ENCODE measurements at places on chromosomes 4 and X.

- no peak for DNase-seq
Observed at GRCh38 chrX:13048280-13048679, 3.9 kb upstream of the FAM9C start.

- DNase-seq: no peak
Observed at GRCh38 chr4:38674258-38675144, 10.5 kb downstream of the KLF3 start.

DNA sequence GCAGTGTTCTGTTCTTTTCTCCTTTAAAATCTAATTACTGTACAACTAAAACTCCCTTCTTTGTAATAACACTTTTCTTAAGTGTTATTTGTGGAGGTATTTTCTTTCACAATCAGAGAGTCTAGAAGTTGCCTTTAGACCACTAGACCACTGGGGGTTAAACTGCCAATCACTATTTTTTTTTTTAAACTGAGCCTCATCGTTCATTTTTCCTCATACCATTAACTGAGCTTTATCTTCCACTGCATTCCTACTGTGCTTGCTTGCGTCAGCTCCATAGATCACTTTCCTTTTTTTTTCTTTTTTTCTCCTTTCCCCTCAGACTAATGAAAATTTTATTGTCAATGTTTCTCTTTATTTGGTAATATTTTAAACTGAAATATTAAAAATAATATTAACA is 310.6 kb downstream of the PDHA2 start:
- no peak for DNase-seq

GRCh38 chrX:14594521-14594920 is 65.2 kb downstream of the GLRA2 start:
- no peak for DNase-seq

DNA sequence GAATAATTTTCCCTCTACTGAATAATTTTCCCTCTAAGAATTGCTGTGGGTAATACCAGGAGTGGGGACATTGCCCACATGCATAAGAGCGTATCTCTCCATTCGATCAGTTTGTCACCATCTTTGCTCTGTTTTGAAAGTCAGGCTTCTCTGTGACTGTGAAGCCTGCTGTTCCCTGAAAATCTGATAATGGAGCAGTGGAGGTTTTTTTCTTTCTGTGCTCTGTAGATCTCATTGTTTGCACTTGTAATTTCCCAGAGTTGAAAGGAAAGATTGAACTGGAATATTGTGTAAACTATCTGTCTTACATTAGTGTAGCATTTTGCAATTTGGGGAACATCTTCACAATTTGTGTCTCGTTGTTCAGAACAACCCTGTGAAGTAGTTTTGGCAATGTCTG is 4.3 kb downstream of the ZXDB start:
- no peak for DNase-seq

- no peak for DNase-seq
Observed at GRCh38 chr4:156396534-156396933, 442.9 kb upstream of the CTSO start.

- no peak for DNase-seq
Observed at GRCh38 chr4:174538123-174538875, 16.0 kb upstream of the HPGD start.

GRCh38 chrX:1392376-1393068 is 609 bp upstream of the SLC25A6 start:
- DNase-seq: no peak

DNA sequence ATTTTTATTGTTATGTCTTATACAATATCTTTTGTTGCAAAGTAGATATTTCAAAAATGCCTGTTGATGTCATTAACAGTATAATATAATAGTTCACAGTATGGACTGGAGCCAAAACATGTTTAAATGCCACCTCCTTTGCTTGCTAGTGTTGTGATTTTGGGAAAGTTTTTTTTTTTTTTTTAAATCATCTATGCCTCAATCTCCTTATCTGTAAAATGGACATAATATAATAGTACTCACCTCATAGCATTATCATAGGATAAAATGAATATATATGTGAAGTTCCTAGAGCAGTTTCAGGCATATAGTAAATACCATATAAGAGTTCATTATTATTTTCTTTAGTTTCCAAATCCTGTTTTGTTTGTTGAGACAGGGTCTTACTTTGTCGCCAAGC is 18.3 kb upstream of the MRPL1 start:
- no peak for DNase-seq

DNA sequence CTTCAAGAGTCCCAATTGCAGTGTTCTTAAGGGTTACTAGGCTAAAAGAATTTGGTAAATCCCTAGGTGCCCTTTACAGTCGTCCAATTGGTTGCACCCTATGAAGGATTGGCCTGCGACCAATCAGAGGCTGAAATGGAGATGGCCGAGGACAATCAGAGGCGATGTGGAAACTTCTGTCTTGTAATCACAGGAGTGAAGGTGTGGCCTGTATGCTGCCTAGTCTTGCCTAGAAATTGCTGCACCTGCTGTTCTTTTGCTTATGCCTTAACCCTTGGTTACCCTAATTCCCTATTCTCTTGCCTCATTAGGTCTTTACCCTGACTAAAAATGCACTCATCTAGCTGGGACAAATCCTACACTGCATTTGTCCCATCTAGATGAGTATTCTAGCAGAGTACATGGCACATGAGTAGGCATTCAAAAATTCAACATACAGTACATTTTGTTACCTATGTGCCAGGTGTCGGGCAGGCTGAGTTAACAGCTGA is 1.0 kb upstream of the DCK start:
- DNase-seq: no peak

DNA sequence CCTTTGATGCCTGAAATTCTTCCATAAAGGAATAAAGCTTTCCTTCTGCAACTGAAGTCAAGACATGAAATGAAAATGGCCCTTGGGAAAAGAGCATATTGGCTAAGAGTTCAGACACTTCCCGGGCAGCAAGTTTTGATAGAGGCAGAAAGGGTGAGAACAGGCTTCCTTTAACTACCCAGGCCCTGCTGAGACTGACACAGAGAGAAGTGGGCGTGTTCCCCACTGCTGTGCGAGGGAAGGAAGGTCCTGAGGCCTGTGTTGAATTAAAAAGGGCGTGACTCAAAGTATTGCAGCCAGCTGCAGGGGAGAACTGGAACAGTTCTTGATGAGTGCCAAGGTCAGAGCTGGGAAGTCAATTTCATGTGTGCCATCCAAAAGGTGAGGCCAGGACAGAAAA is 33.9 kb upstream of the ADGRG2 start:
- DNase-seq: no peak

DNA sequence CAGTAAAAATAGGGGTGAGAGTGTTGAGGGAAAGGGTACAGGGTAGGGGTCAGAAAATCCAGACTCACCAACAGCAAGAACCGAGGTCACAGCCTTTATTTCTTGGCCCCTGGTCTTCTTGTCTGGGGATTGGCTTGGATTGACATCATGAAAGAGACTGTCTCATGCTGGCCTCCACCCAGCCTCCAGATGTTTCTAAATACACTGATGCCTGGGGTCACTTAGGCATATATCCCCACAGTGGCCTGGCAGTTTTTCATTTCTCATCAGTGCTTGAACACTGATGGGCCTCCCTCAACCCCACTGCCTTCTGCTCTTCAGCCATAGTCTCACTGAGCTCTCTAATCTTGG is 173.9 kb downstream of the RTL9 start:
- no peak for DNase-seq

DNA sequence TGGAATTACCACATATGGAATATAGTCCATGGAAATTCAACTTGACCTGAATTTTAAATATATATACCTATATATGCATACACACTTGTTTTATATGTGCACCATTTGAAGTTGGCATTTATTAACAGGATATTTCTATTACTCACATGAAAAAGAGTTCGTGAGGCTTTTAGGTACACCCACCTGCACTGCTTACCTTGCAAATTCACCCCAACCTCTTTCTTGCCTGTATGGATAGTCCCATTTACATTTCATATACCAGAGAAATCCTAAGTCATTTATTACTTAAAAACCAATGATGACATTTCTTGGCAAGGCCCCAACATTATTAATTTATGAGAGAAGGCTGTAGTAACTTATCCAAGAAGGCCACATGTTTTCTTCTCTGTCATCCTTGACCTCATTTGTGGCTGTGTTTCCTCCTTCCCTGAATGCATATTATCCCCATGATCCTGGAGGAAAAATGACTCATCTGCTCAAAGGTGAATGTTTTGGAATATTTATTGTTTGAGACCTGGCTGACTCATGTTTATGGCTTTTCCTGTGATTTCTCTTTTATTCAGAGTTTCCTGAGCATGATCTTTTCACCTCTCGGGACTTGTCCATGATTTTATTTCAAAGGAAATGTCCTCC is 62.2 kb upstream of the FAM241A start:
- no peak for DNase-seq

DNA sequence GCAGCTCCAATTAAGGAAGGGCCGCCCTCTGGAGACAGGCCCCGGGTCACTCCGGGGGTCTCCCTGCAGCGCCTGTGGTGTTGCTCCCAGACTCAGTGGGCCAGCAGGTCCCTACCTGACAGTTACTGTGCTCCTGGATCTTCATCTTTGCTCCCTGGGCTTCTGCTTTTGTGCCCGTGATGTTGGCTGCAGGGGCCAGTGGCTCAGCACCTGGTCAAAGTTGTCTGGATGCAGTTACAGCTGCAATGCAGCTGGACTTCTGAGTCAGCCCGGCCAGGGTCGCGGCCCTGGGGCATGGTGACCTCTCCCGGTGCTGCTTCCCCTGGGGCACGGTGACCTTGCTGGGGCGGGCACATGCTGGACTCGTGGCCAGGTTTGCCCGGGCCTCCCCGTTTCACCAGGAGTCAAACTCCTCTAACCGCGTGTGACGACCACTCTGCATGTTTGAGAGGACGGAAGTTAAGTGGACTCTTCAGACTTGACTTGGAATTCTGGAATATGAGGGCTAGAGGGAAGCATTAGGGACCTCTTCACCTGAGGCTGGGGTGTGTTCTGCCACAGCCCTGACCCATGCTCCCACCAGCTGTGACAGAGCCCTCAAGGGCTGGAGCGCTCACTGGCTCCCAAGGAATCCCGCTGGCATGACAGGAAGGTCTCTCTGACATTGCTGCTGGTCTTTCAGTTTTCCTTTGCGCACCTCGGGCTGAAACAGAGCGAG is 3.7 kb downstream of the CTAG2 start:
- DNase-seq: no peak

DNA sequence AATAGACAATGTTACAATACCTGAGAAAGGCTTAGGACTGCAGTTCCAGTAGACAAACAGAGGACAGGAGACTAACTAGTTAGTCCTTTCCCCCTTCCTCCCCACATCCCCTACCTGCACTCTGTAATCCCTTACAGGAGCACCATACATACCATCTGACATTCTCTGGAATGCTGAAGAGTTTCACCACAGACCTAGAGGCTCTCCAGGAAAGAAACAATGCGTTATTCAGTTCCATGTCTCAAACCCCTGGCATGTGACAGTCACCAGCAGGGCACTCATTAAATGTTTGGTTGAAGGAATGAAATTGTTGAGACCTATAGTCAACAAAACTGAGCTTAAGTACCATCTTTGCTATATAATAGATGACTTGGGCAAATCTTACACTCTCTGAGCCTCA is 100.2 kb upstream of the USP38 start:
- no peak for DNase-seq

DNA sequence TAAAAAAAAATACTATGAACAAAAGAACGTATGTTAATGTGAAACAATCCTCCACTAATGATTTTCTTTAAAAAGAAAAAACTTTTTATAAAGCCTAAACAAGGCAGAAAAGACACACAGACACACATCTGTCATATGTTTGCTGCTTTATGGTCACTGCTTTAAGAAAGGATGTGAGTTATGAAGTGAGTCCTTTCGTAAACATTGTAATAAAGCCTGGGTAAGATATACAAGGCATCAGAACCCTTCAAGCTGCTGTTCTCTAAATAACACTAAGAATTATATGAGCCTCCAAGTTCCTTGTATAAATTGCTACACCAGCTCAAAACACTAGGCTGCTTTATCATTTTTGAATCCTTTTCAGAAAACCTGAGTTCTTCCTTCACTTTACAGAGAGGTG is 81.6 kb downstream of the FBXO8 start:
- no peak for DNase-seq

DNA sequence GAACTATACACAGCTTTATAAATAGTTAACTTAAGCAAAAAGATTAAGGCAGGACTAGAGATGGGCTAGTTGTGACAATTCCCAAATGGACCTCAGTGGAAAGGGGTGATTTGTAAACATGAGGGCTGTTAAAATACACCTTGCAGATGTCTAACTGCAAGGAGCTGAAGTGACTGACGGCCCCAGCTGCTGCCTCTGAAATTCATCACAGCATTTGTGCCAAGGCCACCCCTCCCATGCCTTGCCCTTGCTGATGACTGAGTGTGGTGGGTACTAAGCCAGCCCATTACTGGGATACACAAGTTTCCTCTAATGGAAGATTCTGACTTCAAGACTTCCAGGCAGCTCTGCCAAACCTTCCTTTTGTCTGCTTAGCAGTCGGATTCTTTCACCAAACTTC is 23.7 kb upstream of the EGFL6 start:
- no peak for DNase-seq

- DNase-seq: no peak
Observed at GRCh38 chr4:173333658-173334084, 487 bp downstream of the HMGB2 start.

GRCh38 chr4:182206266-182206665 is 36.9 kb upstream of the TENM3 start:
- DNase-seq: no peak

GRCh38 chr4:153573221-153573620 is 107.1 kb downstream of the TMEM131L start:
- no peak for DNase-seq

DNA sequence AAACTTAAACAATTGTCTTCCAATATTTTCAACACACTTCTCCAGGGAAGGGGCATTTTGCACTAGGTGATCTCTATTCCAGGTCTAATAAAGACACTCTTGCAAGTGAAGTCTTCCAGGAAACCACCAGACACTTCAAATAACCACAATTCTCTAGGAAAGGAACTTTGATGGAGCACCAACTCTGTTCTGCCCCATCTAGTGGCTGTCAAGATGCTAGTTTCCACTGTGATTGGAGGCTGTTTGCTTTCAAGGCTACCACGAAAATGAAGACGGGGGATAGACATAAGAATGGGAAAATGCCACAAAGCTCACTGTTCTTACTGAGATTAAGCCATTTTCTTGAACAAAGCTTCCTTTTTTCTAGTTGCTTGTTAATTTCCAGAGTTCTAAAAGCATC is 100.6 kb upstream of the F9 start:
- DNase-seq: no peak

GRCh38 chr4:18518098-18518497 is 496.5 kb upstream of the LCORL start:
- no peak for DNase-seq

DNA sequence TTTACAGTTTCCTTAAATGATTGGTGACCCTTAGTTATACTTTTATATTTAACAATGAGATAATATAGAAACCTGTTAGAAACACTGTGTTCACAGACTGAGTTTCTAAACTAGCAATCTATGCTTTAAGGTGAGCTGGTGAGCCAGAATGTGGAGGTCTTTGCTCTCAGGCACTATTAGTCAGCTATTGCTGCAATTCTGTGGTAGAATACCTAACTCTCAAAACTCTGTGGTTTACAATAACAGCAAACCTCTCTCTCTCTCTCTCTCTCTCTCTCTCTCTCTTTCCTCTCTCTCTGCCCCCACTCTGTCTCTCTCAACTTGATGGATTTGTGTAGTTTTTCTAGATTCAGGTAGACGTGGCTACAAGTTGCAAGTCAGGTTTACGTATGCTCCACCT is 17.6 kb upstream of the LCORL start:
- DNase-seq: no peak
